ENCODE measurements at places on chromosomes 16 and 17.

DNA sequence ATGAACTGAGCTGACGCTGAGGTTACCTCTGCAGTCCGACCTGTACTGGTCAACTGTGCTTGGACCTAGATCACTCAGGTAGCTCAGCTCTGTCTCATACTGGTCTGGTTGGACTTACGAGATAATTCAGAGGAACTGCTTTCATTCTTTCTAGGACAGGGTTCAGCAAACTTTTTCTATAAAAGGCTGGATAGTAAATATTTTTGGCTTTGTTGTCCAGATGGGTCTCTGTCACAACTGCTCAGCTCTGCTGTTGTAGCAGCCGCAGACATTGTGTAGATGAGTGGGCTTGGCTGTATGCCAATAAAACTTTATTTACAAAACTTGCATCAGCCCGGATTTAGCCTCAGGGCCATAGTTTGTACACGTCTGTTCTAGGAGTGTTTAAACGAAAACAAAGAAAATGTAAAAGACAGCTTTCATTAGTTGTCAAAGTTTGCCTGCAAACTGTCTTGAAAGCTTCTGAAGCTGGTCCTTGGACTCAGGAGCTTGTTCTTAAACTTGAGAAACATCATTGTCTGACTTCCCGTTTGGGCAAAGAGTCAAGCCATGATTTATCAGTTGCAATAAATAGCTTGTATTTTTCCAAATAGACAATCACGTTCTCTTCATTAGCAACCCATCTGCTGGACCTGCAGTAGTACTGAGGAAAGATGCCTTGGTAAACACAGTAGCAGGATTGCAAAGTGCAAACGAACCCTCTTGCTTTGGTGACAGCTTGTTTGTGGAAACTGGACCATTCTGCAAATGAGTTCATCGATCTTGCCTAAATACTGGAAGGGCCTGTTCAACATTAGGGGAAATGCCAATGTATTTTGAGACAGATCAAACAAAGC lies 253.4 kb downstream of the SNX29 start:
- no peak for DNase-seq

- no peak for DNase-seq
Observed at GRCh38 chr16:47592232-47592631, 131.1 kb downstream of the PHKB start.

DNA sequence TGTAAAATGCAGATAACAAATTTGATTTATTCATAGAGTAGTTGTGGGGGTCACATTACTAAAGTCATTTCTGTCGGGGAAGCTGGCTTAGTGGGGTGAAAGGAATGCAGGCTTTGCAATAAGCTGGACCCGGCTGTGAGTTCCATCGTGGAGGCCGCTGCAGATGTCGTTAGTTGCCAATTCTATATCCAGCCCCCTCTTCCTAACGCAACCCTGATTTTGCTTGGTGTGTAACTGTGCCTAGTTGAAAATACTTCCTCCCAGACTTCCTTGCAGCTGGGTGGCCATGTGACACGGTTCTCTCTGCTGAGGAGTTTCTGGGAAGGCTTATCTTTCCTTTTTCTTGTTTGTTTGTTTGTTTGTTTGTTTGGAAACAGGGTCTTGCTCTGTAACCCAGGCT lies 4.5 kb downstream of the MFSD6L start:
- DNase-seq = no peak

- no peak for DNase-seq
Observed at GRCh38 chr16:27225536-27226360, 22.4 kb downstream of the KDM8 start.

- DNase-seq = no peak
Observed at GRCh38 chr17:63774141-63774968, at the start of gene DDX42. Gene DDX42, plus strand, starts transcription at chr17:63774170. Its CDS starts 12,880 bp downstream, at chr17:63787050.

DNA sequence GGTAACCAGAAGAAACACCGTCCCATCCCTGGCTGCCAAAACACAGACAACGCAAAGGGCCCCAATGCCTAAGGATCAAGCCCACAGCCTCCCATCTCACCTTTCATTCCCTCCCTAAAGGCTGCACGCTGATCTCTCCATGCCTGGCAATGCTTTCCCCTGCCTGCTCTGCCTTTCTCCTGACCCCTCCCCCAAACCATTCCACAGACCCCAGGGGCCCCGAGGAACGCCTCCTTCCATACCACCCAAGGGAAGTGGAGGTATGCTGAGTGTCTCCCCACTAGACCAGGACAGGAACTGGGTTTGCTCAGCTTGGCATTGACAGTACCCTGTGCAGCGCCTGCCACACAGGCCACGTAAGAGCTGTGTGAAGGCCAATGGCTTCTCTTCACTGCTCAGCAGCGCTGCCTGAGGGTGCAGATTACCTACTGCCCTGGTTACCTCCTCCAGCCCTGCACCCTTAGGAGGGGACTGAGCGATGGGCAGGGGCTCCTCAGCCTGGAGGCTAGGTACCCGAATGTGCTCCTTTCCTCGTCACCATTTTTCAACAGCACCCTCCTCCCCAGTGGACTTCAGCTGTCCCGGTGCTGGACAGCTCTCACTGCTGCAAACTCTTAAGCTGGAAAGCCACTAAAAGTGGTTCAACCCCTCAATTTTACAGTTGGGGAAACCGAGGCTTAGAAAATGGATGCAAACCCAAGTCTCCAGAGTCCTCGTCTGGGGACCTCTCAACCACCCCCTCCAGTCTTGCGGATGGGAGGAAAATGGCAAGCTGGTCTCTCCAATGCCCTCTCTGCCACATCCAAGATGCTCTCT lies 45.0 kb downstream of the SRCIN1 start:
- DNase-seq = no peak

GRCh38 chr17:38463451-38463858 lies 35.2 kb downstream of the ARHGAP23 start:
- DNase-seq = no peak

DNA sequence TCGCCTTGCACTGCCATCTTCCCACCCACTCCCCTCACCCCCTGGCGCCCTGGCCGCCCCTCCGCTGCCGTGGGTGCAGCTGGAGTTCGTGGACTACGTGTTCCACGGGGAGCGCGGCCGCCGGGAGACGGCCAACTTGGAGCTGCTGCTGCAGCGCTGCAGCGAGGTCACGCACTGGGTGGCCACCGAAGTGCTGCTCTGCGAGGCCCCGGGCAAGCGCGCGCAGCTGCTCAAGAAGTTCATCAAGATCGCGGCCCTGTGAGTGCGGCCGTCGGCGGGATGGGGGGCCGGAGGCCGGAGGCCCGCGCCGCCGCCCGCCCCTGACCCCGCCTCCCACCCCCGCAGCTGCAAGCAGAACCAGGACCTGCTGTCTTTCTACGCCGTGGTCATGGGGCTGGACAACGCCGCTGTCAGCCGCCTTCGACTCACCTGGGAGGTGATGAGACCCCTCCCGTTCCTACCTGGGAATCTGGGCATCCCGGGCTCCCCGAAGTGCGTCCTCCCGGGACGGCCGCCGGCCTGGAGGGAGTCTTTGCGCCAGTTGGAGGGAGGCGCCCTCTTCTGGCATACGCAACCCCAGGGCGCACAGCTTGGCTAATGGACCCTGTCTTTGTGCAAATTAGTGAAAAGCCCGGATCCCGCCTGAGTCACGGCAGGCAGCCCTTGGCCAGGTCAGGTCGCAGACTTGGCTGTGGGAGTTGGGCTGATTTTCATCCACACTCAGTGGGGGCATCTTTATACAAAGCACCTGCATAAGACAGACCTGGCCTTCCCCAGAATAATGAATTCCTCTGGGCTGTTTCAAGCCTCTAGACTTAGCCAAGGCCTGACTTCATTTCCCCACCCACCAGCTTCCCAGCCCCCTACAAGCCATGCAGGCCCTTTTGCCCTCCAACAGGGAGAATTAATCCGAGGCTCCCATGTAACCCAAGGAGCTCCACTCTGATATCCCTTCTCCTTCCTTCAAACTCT lies 14.3 kb downstream of the RAPGEFL1 start:
- DNase-seq = peak; percentile 37

- DNase-seq = no peak
Observed at GRCh38 chr16:22220069-22220440, 14.0 kb downstream of the EEF2K start.

- DNase-seq = no peak
Observed at GRCh38 chr17:77164483-77165091, 23.8 kb downstream of the SEC14L1 start.

DNA sequence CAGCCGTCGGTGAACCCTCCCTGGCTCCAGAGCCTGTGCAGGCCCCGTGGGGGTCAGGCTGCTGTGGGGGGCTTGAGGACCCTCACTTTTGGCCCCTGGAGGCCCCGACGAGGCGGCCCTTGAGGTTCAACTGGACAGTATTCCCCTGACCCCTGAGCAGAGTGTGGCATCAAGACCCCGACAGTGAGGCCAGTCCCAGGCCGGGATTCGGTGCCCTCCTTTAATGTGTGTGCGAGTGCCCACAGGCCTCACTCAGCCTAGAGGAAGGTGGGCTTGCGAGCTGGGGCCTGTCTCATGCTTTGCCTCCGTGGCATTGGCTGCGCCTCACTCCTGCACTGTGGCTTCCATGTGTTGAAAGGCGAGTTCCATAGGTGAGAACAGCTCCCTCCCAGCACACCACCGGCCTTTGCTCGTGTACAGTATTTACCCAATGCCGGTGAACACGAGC lies 94.5 kb downstream of the METRNL start:
- DNase-seq = no peak

DNA sequence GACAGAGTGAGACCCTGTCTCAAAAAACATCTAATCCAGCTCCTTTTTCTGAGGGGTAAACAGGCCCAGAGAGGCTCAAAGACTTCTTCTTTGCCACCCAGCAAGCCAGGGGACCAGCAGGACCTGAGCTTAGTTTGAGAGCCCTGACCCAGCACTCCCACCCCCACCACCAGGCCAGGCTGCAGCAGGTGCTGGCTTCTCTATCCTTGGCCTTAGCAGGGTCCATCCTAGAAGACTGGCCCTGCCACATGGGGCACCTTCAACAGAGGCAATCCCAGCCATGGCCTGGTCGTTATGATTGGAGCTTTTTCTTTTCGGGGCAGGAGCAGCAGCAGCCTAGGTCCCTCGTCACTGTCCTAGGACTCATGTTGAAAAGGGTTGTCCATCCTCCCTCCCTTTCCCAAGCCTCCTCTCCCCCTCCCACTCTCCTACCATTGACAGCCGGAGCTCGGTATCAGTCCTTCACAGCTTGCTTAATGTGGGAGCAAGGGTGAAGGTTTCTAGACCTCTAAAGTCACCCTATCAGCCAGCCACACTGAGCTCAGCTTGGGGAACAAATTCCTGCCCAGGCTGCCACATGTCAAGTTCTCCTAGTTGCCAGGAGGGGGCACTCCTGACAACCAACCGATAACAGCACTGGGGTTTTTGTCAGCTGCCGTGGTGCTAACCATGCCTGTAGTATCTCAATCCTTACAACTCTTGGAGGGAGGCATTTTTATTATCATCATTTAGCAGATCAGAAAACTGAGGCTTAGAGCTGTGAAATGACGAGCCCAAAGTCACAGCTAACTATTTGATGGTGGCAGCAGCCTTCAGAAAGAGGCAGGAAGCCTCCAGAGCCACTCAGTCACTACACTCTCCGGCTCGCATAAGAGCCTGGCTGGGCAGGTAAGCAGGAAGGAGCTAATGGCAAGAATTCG lies 11.2 kb downstream of the MRPL27 start:
- no peak for DNase-seq

DNA sequence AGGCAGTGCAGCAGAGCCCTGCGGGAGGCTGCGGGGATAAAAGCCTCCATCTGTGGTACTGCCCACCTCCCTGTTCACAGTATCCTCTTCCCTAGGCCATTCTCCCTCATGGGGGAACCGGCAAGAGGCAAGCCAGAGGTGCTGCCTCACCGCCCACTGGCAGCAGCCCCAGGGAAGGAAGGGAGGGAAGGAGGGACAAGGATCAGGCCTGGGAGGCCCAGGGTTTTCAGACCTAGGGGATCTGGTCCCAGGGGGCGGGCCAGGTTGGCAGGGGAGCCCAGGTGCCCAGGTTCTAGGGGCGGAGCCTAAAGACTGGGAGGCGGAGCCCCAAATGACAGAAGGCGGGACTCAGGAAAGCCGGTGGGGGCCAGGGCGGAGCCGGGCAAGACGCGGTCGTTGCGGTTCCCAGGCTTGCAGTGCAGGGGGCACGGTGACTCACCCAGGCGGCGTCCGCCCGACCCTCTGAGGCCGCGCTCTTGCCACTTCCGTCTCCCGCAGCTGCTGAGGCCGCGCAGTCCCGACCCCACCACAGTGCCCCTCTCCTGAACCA lies 3.0 kb upstream of the MTMR4 start:
- DNase-seq = no peak

GRCh38 chr17:17696085-17696484 lies 14.8 kb downstream of the RAI1 start:
- no peak for DNase-seq

GRCh38 chr16:2499890-2500429 lies 13.8 kb upstream of the ATP6V0C start:
- DNase-seq = no peak

DNA sequence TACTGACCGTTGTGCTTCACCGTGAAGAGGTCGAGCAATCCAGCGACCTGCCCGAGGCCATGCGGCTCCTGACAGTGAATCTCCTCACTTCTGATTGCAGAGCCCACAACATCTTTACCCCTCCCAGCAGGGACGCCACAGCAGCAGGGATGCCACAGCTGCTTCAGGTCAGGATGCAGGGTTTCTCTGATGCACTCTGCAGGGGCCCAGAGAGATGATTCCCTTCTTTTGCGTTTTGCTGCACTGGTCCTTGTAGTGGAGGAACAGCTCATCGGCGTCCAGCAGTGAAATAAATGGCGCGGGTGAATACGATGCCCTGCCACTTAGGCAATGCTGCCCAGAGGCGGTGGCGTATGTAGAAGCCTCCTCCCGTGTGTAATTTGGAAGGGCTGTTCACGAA lies 5.6 kb downstream of the KIAA0513 start:
- no peak for DNase-seq

GRCh38 chr16:85387171-85387507 lies 226.0 kb upstream of the GSE1 start:
- no peak for DNase-seq

GRCh38 chr17:34990921-34991365 lies 10.6 kb downstream of the LIG3 start:
- DNase-seq = no peak

GRCh38 chr17:38579934-38580333 lies 25.8 kb downstream of the SRCIN1 start:
- DNase-seq = no peak

DNA sequence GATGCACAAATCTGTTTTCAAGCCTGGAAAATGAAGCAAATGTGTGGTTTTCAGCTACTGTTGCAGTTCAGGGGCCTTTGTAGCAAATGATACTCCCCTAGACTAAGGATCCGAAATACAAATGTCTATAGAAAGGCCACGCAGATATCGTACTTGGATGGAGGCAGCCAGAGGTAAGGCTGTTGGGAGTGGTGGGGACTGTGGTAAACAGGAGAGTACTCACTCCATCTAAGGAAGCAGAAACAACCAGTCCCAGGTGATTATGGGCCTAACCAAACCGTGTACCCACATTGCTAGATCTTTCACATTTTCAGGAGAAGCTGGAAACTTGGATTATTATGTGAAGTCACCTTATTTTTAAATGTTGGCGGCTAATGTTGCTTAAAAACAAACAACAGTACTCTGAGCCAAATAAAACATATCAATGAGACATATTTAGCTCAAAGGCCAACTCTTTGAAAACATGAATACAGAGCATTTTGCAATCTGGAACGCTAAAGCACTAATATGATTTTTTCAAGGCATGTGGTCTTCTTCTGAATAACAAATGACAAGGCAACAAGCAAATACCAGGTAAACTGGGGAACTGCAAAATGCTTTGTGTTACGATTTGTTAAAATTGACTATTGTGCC lies 110.1 kb downstream of the YPEL2 start:
- DNase-seq = no peak

Data from NCI-H1436 treated with DMSO at 0.1 percent for 48 hours (cell line).